ENCODE measurements at places on chromosomes 1 and 21. TPM values are rescaled to one million over a fixed set of nuclear protein-coding genes. Genes with fewer than 3 reads are reported as not detected.

Gene C1orf185
- not detected for total RNA-seq

Gene BCAN
- total RNA-seq: 0.88 TPM

GRCh38 chr21:31348188-31348587, 4.1 kb upstream of the TIAM1 start:
- no peak overlapping the region for H3K27ac ChIP-seq
- H3K36me3 ChIP-seq: no peaks in the 10 kb centered on the region
- no peak for DNase-seq
- no peaks in the 10 kb centered on the region for H3K27me3 ChIP-seq
- no peak overlapping the region for H3K4me3 ChIP-seq

GRCh38 chr1:160367516-160367900, 637 bp downstream of the NHLH1 start:
- DNase-seq: no peak
- no peak overlapping the region for H3K27ac ChIP-seq
- no peaks in the 10 kb centered on the region for H3K36me3 ChIP-seq
- H3K4me1 ChIP-seq: no peaks in the 10 kb centered on the region
- H3K27me3 ChIP-seq: no peaks in the 10 kb centered on the region

- no peak overlapping the region for H3K27ac ChIP-seq
- no peaks in the 10 kb centered on the region for H3K4me1 ChIP-seq
- H3K27me3 ChIP-seq: no peaks in the 10 kb centered on the region
- H3K36me3 ChIP-seq: no peaks in the 10 kb centered on the region
- no peak overlapping the region for H3K4me3 ChIP-seq
- peak; percentile 53 for DNase-seq
These were observed 9.8 kb upstream of the SMAP2 start for GRCh38 chr1:40363721-40364120.

DNA sequence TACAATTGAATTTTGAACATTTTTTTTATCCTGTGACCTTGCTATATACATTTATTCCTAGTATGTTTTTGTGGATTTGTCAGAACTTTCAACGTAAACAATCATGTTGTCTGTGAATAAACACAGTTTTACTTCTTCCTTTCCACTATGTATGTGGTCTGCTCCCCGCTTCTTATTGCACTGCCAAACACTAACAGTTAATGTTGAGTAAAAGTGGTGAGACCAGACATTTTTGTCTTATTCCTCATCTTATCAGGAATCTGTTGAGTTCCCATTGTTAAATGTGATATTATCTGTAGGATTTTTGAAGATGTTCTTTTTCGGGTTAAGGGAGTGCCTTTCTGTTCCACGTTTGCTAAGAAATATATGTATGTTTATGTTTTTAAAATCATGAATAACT, 45.9 kb downstream of the CAMSAP2 start:
- H3K27me3 ChIP-seq: no peaks in the 10 kb centered on the region
- DNase-seq: no peak
- peaks cover 24% of the 10 kb centered on the region for H3K36me3 ChIP-seq
- no peak overlapping the region for H3K27ac ChIP-seq
- peaks cover 3% of the 10 kb centered on the region for H3K4me1 ChIP-seq
- no peak overlapping the region for H3K4me3 ChIP-seq

DNA sequence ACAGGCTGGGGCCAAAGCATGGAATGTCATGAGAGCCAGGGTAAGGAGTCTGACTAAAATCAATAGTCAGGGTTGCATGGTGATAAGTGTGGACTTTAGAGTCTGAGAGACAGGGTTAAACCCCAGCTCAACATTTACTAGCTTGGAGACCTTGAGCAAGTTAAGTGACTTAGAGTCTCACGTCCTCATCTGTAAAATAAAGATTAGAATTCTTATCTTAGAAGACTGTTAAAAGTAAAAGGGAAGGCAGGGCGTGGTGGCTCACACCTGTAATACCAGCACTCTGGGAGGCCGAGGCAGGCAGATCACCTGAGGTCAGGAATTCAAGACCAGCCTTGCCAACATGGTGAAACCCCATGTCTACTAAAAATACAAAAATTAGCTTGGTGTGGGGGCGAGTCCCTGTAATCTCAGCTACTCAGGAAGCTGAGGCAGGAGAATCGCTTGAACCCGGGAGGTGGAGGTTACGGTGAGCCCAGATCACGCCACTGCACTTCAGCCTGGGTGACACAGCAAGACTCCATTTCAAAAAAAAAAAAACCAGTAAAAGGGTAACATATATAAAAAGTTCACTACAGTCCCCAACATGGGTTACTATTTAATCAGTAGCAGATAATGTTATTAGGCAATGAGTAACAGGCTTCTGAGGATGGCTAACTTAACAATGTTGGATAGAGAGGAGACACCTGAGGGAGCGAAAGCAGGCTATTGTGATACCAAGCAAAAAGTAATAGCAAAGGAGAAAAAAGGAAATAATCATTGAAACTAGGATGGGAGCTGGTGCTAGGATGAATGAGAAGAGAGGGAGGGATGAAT, 20.8 kb downstream of the TMCO1 start:
- peaks cover 14% of the 10 kb centered on the region for H3K36me3 ChIP-seq
- no peaks in the 10 kb centered on the region for H3K4me1 ChIP-seq

- no peak overlapping the region for H3K4me3 ChIP-seq
- no peaks in the 10 kb centered on the region for H3K36me3 ChIP-seq
- DNase-seq: no peak
- peaks cover 3% of the 10 kb centered on the region for H3K4me1 ChIP-seq
- H3K27ac ChIP-seq: no peak overlapping the region
These were observed 4.8 kb upstream of the GOLT1A start for GRCh38 chr1:204218552-204218951.

GRCh38 chr1:225044258-225044657, 114.8 kb downstream of the DNAH14 start:
- H3K4me1 ChIP-seq: no peaks in the 10 kb centered on the region
- no peak for DNase-seq
- H3K4me3 ChIP-seq: no peak overlapping the region
- H3K27me3 ChIP-seq: no peaks in the 10 kb centered on the region
